Activated CD4-positive, alpha-beta T cell treated with anti-CD3 and anti-CD28 coated beads for 4 hours (primary cell): ENCODE measurements at places on chromosomes 3 and 15.

GRCh38 chr3:13308380-13308801 is 111.7 kb downstream of the NUP210 start:
- DNase-seq, result no peak

GRCh38 chr15:52715411-52715810 is 36.2 kb upstream of the ATOSA start:
- DNase-seq, result no peak

- DNase-seq, result no peak
These were observed 5.2 kb downstream of the NUSAP1 start for GRCh38 chr15:41337631-41338522.

DNA sequence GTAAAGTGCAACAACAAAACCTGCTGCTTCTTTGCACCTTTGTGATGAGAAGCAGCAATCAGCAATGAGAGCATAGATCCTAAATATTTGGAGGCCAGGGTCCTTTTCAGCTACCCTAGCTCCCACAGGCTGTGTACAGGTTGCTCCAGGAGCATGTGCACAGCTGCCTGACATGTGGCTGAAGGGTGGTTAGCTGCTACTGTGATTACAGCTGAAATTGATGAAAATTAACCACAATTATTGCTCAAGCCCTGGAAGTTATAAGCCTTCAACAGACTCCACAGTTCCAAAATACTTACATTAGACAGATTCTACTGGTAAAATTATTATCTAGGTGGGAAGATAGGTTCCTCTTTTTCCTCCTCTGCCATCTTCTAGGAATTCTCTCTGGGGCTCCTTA is 28.5 kb downstream of the COMMD2 start:
- DNase-seq, result no peak

GRCh38 chr3:115164374-115165221 is 17.5 kb upstream of the ZBTB20 start:
- no peak for DNase-seq

DNA sequence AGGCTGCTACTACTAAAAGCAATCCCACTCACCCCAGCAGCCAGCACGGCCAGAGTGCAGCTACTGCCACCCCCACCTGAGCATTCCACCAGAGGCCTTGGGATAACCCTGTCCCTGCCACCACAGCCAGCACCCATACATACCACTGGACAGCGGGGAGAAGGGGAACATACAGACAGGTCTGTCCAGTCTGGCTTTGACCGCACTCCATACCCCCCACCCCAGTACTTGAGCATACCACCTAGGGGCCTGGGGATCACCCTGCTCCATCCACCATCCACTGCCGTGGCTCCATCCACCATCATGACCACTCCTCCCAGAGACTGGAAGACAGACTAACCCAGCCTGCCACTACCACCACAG is 210.1 kb downstream of the ATP8B4 start:
- DNase-seq, result no peak

- no peak for DNase-seq
These were observed 4.0 kb upstream of the NR2F2 start for GRCh38 chr15:96326328-96327154.

DNA sequence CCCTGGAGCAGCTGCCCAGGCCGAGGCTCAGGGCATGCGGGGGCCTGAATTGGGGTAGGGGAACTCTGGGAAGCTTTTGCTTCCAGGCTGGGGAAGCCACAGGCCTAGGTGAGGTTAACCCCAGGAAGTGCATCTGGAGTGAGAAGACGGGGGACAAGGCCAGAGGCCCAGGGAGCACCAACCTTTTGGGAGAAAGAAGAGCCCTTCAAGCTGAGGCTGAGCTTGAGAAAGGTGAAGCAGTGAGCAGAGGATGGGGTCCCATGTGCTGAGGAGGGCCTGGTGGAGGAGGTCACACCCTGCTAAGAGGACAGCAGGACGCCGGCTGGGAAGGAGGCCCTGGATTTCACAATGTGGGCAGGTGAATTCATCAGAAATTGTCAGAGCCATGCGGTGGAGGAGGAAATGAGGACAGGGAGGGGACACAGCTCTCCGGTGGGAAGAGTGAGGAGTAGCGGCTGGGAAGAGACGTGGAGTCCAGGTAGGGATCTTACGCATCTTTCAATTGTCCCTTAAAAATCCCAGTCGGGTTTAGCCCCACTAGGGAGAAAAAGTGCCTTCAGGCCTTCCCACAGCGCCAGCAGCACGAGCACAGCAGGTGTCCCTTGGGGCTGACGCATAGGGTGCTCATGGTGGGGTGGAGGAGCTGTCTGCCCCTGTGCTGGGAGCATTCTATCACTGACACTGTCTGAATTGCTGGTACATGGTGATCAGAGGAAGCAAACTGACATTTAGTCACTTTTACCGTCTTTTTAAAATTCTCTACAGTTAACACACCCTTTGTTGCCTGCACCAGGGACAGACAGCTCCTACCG is 50.9 kb downstream of the HCN4 start:
- no peak for DNase-seq
